ENCODE measurements at places on chromosomes 12 and 14.
A peak's percentile ranks its signal among the peaks of the same experiment; 100 is the strongest.

DNA sequence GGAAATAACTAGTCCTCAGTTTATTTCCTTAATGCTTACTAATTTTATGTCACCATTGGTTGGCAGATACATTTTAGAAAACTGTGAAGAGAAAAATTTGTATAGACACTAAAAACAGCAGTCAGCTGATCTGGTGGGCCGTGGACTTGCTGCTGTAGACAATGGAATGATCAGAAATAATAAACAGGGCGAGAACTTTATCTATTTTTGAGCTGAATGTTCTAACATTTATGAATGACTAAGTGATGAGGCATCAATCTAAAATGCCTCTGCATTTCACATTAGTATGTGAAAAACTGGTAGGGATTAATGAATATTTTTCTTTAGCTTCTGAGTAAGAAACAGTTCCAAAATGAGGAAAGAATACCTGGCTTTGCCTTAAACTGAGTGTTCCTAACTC lies 24.8 kb upstream of the PKP2 start:
- DNase-seq: peak; percentile 46

- DNase-seq: no peak
These were observed 226.6 kb upstream of the DIO3 start for GRCh38 chr14:101334656-101335055.

DNA sequence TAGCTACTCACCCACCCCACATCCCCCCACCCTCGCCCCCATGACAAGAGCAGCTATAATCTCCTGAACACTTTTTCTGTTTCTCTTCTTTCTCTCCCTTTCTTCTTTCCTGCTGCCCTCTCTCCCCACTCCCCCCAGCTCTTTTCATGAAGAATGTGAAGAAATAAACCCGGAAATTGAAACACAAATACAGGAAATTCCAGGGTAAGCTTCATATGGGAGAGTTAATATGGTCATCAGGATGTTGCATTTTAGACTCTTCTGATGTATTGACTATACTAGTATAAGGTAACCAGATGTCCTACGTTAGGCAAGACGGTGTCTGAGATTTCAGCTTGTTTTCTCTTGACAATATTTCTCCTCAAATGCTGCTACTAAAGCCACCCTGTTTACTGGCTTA lies 41.6 kb upstream of the LRIG3 start:
- no peak for DNase-seq

DNA sequence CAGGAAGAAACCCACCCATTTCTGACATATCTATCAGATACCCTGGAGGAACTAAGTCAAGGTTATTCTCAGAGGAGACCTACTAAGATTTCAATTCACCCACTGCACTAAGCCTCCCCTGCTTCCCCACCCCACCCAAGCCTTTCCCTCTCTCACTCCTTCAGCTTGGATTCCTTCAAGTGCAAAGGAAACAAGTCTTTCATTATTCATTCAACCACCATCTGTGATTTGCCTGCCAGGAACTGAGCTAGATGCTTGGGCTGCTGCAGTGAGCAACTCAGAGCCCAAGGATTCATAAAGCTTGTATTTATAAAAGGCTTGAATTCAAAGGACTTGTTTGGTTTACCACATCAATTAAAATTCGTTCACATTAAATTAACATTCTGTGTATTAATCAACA lies 161.3 kb downstream of the GXYLT1 start:
- DNase-seq: no peak

- DNase-seq: no peak
These were observed 7.5 kb upstream of the DPF3 start for GRCh38 chr14:72901361-72901760.

DNA sequence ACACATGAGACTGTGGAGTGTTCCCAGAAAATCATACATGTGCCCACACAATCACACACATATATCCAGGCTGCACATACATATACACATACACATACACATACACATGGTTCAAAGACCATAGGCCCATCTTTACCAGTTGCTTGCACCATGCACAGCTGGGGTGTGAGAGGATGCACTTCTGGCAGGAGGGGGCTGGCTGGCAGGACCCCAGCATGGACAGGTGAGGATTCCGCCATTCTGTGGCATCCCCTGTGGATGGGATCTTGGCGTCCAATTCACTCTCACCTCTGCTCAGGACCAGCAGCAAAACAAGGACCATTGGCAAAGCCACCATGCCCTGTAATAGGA lies 7.0 kb downstream of the ITGB7 start:
- no peak for DNase-seq

- peak; percentile 45 for DNase-seq
These were observed 155.5 kb upstream of the CCND2 start for GRCh38 chr12:4118017-4118510.

DNA sequence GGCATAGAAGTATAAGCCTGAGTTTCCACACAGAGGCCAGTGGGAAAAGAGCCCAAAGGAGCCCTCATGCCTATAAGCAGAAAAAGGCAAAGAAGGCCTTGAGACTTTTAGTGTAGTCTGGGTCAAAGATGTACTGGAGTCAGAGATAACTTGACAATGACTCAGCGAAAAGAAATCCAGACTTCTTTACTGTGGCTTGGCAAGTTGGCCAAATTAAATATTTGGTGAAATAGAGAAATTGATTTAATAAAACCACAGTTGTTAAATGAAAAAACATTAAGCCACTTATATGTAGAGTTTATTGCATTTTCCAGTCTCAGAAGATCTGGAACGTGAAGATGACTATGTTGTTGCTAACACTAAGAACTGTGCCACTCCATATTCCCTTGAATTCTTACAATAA lies 105.1 kb downstream of the TMTC3 start:
- DNase-seq: peak; percentile 66

DNA sequence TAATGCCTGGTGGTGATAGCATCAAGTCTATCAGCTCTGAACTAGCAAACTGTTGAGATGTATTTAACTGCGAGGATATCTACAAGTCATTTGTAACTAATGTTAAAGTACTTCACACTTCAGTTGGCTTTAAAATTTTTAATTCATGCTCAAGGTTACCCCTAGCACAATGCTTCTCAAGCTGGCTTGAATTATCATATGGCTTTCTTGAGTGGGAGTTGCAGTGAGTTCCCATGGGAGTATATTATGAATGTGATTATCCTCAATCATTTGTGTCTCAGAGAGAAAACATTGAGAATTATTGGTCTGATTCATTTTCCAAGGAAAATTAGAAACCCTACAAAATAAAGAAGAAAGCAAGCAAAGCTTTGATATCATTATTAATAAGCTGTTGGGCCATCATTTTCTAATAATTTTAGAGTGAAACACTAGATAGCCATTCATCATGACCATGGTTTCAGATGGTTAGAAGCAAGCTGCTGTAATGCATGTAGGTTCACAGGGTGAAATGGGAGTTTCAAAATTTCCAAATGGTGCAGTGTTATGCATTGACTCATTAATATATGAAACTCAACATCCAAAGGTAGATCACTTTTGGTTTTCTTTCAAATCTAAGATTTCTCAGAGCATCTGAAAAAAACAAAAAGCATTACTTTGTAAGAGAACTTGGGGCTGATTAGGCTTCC lies 11.8 kb upstream of the KRAS start:
- no peak for DNase-seq

DNA sequence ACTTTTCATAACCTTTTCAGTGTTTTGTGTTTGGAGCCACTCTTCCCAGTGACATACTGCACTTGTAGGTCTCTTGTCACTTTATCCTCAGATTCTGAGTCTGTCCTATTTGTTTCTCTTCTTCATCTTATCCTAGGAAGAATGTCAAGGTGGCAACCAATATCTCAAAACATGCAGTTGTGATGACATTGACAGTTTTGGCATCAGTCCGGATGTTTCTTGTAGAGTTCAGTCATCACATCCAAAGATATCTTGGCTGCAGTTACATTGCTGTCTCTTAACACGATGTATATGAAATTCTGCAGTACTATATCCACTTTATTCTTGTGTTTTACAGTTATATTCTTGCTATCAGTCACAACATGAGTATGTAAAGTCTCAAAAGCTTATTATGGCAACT lies 6.4 kb downstream of the ADIPOR2 start:
- no peak for DNase-seq

DNA sequence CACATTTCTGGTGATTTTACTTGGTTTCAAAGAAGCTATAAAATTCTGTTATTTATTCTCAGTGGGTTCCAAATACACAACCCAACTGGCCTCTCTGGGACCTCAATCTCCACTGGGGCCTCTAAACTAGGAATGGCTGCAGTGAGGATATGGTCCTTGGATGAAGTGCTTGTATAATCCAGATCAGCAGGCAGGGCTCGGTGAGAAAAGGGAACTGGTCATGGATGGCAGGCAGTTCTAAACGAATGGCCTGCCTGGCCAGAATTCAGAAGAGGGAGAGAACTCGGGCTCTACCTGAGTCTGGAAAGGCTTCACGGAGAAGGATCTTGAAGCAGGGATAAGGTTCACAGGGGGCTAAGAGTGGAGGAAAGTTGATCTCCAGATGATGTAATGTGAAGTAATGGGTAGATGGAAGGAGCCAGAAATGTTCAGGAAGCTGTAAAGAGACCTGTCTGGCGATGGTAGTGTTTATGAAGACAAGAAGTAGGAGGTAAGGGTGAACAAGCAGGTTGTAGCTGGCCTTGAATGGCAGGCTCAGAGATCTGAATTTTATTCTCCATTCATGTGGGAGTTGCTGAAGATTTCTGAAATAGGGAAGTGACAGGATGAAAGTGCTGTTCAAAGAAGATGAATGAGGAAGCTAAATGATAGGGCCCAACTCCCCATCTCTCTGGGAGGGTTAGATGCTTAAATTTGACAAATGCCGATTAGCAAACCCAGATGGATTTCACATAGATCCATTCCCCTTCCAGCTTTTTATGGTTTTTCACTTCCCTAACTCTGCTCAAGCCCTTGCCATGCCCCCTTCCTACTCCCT lies 31.5 kb upstream of the ANO6 start:
- DNase-seq: no peak

DNA sequence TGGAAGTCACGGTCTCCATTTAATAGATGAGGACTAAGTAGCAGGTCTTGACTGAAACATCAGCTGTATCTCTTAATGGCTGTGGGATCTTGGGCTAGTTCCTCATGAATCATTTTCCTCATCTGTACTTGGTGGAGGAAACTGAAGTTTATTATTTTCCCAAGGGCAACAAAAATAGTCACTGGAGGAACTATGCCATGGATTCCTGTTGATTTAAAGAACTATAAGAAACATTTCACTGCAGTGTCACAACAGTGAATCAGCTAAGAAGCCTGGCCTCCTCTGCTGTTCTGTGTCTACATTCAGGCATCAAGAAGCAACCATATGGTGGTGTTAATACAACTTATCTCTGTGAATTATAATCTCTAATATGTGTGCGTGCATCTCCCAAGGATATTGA lies 200.5 kb downstream of the STXBP6 start:
- DNase-seq: no peak

GRCh38 chr12:31118347-31119191 lies 44.9 kb downstream of the DDX11 start:
- DNase-seq: no peak

GRCh38 chr14:90627478-90627877 lies 188.8 kb downstream of the TTC7B start:
- DNase-seq: no peak

DNA sequence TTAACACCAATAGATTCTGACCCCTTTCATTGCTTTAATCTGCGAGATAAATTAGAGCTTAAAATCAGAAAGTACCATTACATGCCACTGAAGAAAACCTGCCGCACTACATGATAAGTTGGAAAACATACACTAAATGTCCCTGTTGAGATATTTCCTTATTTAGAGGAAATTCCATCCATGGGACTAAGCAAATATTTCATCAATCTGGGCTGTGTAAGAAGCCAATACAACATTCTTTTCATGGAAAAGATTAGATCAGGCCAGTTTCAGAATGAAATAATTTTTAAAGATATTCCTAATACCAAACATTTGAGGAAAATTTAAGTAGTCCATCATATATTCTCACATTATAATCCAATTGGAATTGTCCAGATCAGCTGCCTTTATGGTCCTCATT lies 112.8 kb downstream of the LLPH start:
- DNase-seq: no peak

GRCh38 chr12:117139025-117139717 lies 40.0 kb upstream of the TESC start:
- DNase-seq: no peak

GRCh38 chr14:101736071-101736470 lies 25.4 kb upstream of the PPP2R5C start:
- no peak for DNase-seq

DNA sequence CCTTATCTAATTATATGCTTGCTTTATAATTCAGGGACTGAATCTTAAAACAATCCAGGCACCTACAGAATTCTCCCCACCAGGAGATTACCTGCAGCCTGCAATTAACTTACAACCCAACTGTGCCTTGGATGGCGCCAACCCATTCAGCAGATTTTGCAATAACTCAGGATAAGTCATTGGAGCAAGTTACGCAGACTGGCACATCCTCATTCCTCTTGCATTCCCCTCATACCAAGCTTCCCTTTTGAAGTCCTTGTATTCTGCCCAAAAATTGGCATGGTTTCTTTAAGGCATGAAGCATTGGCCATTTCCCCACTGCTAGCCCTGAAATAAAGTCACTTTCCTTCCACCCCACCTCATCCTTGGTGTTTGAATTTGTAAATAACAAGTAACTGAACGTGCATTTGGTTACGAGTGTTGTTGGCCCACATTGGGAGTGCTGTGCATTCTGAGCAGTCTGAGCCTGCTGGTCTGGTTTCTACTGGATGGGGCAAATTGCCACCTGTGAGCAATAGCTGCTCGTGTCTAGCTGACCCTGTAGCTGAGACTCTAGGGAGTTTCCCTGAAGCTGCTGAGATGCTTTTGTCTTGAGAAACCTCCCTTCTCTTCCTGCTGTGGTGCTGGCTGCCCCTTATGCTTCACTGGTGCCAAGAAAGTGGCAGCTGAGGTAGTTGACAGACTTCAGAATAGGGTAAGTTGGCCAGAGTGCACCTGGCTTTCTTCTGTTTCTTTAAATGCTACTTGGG lies 99.2 kb upstream of the SCAF11 start:
- peak; percentile 67 for DNase-seq

GRCh38 chr14:33165144-33165925 lies 226.7 kb downstream of the NPAS3 start:
- no peak for DNase-seq

DNA sequence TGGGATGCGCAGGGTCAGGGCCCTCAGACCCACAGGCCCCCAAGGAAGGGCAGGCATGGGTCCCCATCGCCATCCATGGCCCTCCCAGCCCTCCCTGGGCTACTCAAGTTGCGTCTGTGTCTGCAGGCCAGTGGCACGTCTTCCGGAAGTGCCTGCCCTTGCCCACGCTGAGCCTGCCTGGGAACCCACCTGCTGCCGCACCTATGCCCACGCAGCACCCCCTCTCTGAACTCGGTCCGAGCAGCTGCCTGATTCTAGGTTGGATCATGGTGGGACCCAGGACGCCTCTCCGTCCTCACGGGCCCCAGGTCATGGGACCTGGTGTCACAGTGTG lies 182.8 kb downstream of the ADGRD1 start:
- no peak for DNase-seq

Measured in mammary epithelial cell (primary cell).